ENCODE measurements at places on chromosomes 11 and 22.

DNA sequence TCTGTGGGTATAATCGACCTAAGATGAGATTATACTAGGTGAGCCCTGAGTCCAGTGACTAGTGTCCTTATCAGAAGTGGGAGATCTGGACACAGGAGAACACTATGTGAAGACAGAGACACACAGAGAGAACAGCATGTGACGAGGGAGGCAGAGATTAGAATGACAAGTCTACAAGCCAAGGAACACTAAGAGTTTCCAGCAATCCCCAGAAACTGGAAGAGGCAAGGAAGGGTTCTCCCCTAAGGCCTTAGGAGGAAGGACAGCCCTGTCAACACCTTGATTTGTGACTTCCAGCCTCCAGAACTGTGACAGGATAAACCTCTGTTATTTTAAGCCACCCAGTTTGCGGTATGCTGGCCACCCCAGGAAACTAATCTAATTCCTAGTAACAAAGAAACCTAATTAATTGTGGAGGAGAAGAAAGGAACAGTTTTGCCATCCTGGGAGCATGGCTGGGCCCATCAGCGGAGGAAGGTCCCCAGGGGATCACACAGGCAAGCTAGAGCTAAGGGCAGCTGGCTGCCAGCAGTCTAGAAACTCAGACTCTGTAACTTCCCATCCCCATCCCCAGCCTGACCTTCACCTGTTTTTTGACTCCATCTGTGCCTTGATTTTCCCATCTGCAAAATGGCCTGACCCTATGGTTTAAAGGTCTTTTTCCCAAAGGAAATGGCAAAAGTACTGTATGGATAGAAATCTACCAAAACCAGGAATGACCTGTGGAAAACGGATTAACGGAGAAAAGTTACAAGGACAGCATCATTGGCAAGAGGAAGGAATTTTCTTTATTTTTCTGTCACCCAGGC, 10.3 kb upstream of the THOC5 start:
- no peak for DNase-seq

DNA sequence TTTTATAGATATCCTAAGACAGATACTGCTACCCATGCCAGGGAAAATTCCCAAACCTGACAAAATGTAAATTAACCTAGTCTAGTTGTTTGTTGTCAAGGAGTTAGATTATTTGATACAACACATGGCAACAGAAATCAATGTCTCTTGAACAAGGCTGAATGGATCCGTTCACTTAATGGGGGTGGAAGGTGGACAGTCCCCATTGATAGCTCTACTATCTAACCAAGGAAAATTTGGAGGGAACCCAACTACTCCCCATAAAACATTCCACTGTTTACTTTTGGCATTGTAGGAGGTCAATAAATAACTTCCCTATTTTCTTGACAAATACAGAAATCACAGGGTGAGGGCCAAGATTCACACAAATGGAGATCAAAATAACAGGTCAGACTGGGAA, 117.9 kb upstream of the GRIA4 start:
- DNase-seq: no peak

DNA sequence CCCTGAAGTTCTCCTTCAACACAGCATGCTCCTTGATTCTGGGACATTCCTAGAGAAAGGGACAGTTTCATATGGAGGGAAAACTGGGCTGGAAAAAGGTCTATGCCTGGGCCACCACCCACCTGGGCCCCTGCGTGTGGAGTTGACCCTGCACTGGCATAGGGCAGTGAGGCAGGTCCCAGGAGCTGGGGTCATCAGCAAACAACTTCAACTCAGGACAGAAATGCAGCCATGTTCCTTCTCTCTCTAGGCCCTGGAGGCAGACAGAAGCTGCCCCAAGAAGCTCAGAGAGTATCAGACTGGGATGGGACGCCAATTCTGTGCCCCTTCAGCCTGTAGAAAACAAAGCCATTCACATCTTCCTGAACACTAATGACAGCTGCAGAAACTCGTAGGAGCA, 34.9 kb downstream of the RTL6 start:
- DNase-seq: no peak

- no peak for DNase-seq
These were observed 36.4 kb upstream of the GLYATL1 start for GRCh38 chr11:58902881-58903280.

DNA sequence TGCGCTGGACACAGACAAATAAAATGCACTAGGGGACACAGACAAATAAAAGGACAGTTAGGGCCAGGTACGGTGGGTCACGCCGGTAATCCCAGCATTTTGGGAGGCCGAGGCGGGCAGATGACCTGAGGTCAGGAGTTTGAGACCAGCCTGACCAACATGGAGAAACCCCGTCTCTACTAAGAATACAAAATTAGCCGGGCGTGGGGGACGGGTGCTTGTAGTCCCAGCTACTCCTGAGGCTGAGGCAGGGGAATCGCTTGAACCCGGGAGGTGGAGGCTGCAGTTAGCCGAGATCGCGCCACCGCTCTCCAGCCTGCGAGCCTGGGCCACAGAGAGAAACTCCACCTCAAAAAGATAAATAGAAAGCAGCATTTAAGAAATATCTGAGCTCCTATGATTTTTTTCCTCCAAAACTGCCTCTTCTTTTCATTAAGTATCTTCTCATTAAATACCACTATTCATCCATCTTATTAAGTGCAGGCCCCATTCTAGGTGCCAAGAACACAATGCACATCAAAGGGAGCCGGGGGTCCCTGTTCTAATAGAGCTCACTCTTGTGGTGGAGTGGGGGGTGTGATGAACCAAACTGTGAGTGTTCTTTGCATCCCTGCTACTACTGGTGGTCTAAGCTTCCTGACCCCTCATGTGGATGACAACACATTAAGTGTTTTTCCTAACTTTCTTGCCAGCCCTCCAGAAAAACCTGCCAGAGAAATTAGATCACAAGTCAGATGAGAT, 766 bp upstream of the ZNHIT2 start:
- DNase-seq: no peak

- DNase-seq: no peak
These were observed 4.5 kb upstream of the TBX10 start for GRCh38 chr11:67644042-67644441.

All from germinal center (tissue), 1 donor.